ENCODE measurements at places on chromosomes 13 and 19.
A peak's percentile ranks its signal among the peaks of the same experiment; 100 is the strongest.

GRCh38 chr19:40586611-40587010 lies 9.9 kb downstream of the SHKBP1 start:
- no peak for DNase-seq

- no peak for DNase-seq
Observed at GRCh38 chr13:40780822-40781401, 8.5 kb upstream of the SLC25A15 start.

- DNase-seq, result no peak
Observed at GRCh38 chr13:53015971-53016370, 12.6 kb upstream of the OLFM4 start.

DNA sequence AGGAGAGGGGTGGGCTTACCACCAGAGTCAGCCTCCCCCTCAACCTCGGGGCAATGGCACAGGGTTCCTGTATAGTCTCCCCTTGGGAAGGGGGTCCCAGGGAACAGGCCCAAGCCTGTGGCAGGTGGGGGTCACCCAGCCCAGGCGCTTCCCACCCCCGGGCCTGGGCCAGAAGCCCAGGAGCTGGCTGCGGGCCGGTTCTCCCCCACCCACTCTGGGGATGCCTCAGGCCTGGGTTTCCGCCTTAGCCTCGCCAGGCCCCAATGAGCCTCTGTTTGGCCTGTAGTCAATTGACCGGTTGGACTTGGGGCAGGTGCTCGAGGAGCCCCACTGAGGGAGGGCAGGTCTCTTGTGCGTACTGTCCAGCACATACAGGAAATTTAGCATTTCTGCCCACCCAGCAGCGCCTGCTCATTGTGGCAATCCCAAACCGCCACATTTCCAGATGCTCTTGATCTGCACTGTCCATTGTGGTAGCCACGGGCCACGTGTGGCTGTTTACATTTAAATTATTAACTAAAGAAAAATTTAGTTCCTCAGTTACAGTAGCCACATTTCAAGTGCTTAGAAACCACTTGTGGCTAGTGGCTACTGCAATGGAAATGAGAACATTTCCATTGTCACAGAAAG lies 9.9 kb downstream of the LYL1 start:
- no peak for DNase-seq

- DNase-seq, result no peak
Observed at GRCh38 chr13:32408296-32409000, 19.5 kb downstream of the N4BP2L1 start.

GRCh38 chr19:4972509-4973230 lies 3.8 kb downstream of the KDM4B start:
- no peak for DNase-seq

- DNase-seq, result peak; percentile 91
Observed at GRCh38 chr19:12639901-12640613, 26.5 kb downstream of the MAN2B1 start.
